ENCODE measurements at places on chromosomes 16 and 17. TPM values are rescaled to one million over a fixed set of nuclear protein-coding genes. Genes with fewer than 3 reads are reported as not detected.

DNA sequence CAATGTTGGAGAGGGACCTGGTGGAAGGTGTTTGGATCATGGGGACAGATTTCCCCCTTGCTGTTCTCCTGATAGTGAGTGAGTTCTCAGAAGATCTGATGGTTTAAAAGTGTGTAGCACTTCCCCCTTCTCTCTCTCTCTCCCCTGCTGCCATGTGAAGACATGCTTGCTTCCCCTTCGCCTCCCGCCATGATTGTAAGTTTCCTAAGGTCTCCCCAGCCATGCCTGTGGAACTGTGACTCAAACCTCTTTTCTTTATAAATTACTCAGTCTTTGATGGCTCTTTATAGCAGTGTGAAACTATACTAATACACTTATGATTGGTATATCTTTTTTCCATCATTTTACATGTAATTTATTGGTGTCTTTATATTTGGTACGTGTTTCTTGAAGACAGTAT, 13.4 kb downstream of the ADGRG5 start:
- DNase-seq: no peak

DNA sequence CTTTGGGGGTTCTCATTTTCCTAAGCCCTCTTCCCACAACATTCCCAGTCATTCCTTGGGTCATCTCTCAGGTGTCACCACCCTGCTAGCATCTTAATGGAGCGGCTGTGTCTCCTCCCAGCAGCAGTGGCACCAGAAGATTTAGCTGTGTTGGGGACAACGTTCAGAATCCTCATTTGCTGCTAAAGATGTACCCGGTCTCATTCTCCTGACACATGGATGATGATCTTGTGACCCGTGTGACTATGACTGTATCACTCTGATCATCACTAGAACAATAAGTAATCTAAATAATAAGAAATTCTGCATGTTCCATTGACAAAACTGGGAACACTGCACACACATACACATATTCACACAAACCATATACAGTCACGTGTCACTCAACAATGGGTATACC, 399.9 kb upstream of the HSBP1 start:
- DNase-seq: no peak

DNA sequence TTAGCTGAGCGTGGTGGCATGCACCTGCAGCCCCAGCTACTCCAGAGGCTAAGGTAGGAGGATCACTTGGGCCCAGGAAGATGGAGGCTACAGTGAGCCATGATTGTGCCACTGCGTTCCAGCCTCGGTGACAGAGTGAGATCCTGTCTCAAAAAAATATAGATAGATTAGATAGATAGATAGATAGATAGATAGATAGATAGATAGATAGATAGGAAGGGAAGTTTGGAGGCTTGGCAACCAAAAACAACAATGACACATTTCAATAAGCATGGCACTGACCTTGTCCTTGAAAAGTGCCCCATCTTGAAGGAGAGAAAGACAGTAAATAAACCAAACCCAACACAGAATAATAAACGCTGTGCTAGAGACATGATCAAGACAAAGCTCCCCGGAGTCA, 57.6 kb upstream of the FA2H start:
- no peak for DNase-seq

DNA sequence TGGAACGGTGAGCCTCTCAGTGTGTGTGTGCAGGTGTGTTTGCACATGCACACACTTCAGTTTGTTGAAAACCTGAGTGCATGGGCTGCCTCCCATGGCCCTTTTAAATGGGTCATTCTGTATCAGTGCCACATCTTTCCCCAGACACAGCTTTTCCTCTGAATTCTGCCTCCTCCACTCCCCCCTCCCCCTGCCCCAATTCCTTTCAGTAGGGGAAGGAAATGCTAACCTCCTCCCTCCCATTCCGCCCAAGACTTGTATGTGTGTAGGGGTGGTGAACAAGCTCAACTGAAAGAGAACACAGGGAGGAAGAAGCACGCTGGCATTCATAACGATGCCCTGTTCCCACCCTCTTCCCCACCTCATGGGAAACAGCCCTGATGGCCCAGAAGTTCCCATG, 34.3 kb downstream of the C17orf75 start:
- no peak for DNase-seq

- no peak for DNase-seq
These were observed 136.3 kb upstream of the CHMP6 start for GRCh38 chr17:80855196-80855947.

The CLEC18B gene
- polyA plus RNA-seq: 179 TPM

Data from renal cortex interstitium (tissue), 15 donors.